Hippocampal formation (tissue), 2 donors: ENCODE measurements at places on chromosomes 16 and 17.

GRCh38 chr17:75524269-75524969, 1.1 kb upstream of the LLGL2 start:
- DNase-seq: no peak

- DNase-seq: no peak
Observed at GRCh38 chr16:67437513-67437912, 6.6 kb downstream of the HSD11B2 start.

GRCh38 chr16:12796498-12796897, 7.2 kb downstream of the CPPED1 start:
- DNase-seq: no peak

GRCh38 chr17:43720311-43721060, 38.1 kb downstream of the SOST start:
- DNase-seq: peak; percentile 75

- no peak for DNase-seq
Observed at GRCh38 chr17:32159586-32160438, 17.5 kb downstream of the RHOT1 start.
